HT1080 (cell line): ENCODE measurements at places on chromosomes 4 and X.

DNA sequence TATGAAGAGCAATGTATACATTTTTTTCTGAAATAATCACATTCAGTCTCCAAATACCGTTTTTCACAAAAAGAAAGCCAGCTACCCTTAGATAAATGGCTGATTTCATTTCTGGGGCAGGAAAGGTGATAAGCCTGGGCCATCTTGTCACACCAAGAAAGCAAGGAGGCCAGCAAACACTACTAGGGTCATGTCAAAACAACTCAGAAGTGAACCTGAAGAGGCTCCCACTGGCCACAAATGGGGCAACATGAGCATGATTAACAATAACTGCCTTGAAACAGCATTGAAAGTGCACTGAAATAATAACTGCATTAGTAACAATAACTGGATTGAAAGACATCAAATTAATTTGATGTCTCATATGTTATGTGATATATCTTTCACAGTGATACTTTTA, 39.3 kb downstream of the SH3KBP1 start:
- DNase-seq: no peak

DNA sequence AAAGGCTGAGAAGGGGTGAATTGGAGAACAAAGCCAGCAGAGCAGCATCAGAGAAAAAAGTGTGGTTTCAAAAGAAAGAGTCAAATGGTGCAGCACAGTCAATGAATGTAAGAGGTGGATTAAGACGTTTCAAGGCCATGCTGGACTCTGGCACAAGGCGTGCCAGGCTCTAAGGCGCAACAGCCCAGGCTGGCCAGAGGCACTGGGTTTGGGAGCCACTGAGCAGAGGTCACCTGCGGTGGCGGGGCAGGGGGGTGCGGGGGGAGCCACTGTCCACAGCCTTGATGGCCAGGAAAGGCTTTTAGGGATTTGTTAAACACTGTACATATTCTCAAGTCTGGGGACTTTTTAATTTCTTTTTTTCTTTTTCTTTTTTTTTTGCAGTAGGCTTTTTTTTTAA, 222.5 kb upstream of the FAT1 start:
- DNase-seq: no peak

DNA sequence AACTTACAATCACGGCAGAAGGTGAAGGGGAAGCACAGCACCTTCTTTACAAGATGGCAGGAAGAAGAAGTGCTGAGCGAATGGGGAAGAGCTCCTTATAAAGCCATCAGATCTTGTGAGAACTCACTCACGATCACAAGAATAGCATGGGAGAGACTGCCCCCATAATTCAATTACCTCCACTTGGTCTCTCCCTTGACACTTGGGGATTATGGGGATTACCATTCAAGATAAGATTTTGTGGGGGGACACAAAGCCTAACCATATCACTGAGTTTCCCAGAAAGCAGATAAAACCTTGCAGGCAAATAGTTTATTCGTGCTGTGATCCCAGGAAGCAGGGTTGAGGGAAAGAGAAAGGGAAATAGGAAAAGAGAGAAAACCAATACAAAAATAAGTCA, 69.0 kb upstream of the GYPA start:
- DNase-seq: no peak

- no peak for DNase-seq
These were observed 128.1 kb downstream of the CAMK2D start for GRCh38 chr4:113633467-113633866.

DNA sequence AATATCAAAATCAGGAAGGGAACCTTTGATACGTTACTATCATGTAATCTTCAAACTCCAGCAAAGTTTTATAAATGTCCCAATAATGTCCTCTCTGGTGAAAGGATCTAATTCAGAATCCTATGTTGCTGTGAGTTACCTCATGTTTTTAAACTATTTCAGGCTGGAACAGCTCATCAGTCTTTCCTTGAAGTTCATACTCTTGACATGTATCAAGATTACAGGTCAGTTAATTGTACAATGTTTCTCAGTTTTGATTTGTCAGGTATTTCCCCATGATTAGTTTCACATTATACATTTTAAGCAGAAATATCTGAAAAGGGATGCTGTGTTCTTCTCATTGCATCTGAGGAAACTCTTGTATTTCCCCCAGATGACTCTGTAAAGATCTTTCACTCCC, 136.5 kb upstream of the HS3ST1 start:
- DNase-seq: no peak

GRCh38 chr4:155505321-155505720, 128.6 kb upstream of the MAP9 start:
- no peak for DNase-seq
